ENCODE measurements at places on chromosomes 11 and 22. TPM values are rescaled to one million over a fixed set of nuclear protein-coding genes. Genes with fewer than 3 reads are reported as not detected.

DNA sequence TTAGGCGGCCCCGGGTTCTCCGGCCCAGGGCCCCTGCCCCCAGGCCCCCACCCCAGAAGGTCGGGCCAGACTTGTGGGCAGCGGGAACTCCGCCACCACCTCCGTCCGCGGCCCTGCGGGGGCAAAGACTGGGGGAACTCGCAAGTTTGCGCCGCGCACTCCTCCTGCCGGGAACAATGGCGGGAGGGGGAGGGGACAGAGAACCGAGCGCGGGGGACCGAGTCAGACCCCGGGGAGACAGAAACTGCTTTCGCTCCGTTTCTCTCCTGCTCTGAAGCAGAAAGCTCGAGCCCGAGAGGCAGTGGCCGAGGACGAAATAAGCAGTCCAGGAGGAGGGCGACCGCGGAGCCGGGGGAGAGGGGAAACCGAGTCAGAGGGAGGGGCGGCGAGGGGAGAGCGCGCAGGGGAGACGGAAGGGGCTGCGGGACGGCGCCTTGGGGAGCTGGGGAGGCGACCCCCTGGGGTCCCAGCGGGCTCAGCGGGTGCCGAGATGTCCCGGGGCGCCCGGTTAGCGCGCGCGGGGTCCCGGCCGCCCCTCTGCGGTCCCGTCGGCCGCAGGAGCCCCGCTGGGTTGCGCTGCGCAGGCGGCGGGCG is 555 bp downstream of the TP53I11 start:
- no peak for DNase-seq

GRCh38 chr22:37282385-37282677 is at the start of gene CYTH4:
Gene CYTH4 (plus strand): TSS chr22:37282508. CDS start chr22:37282570, 62 bp downstream.
- peak; percentile 59 for DNase-seq

DNA sequence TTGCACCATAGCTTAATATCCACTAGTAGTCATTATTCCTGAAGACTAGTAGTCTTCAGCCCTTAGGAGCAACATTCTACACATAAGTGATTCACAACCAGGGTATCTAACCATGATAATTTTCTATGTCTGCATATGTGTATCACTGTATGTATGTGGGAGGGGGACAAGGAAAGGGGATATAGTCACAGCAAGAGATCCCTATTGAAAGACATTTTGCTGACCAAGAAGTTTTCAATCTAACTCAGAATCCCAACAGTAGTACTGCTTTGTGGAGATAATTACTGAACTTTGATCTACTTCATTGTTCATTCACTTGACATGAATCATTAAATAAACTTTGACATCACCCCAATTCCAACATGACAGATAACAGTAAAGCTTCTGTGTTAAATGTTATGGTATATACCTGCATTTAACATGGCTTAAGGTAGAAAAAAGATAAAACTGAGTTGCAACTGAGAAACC is 10.3 kb downstream of the PIK3C2A start:
- no peak for DNase-seq

DNA sequence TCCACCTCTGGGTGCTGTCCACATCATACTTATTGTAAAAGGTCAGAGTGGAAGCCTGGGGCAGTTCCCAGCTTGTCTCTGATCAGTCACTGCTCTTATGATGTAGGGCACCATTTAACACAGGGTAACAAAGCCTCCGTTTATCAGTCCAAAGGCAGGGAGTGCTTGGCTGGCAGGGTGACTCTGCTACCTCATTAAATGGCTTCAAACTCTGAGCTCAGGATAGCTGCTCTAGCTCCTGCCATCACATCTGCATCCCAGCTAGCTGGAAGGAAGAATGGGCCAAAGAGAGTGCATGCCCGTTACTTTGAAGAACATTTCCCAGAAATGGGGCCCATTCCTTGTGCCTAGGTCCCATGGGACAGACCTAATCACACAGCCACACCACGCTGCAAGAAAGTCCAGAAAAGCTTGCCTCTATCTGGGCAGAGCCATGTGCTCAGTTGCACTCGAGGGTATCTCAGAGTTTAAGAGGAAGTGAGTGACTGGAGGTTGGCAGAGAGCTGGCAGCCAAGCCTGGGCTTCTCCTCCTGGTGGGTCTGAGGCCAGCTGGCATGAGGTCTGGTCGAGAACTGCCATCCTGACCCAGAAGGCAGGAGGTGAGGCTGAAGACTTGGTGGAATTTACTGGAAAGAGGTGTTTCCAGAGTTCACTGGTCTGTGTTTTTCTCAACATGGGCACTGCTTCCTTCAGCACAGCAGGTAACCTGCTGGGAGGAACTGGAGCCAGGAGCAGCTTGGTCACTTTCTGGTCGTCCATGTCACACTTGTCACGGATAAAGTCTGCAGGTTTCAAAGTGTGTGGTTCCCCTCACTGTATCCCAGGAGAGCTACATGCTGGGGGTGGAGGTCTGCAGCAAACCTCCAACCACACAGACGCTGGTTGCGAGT is 935.7 kb downstream of the BRD1 start:
- DNase-seq, result peak; percentile 11

DNA sequence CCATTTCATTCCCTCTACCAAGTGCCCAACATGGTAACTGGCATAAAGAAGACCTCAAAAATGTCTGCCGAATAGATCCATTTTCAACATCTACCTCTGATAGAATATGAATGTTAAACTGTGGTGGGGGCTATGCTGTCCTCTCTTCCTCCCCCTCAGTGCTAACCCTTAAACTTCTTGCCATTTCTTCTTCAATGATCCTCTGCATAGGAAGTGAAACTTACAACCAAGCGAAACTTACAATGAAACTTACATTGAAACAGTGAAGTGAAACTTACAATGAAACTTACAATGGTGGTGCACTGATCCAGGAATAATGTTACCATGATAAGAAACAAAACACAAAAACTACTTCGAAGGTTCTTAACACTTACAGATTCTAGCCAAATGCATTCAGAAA is 4.7 kb downstream of the RTCB start:
- no peak for DNase-seq

GRCh38 chr22:24516301-24516737 is 21.2 kb downstream of the UPB1 start:
- DNase-seq, result no peak

- DNase-seq, result peak; percentile 2
Observed at GRCh38 chr11:32829680-32830412, at the start of gene PRRG4. Gene PRRG4 (plus strand): TSS chr11:32829927. CDS start chr11:32830530, 603 bp downstream.

The NEFH gene
- 0.47 TPM for total RNA-seq

The GAL3ST1 gene
- 1.5 TPM for total RNA-seq
